ENCODE measurements at places on chromosomes 1 and 21.

DNA sequence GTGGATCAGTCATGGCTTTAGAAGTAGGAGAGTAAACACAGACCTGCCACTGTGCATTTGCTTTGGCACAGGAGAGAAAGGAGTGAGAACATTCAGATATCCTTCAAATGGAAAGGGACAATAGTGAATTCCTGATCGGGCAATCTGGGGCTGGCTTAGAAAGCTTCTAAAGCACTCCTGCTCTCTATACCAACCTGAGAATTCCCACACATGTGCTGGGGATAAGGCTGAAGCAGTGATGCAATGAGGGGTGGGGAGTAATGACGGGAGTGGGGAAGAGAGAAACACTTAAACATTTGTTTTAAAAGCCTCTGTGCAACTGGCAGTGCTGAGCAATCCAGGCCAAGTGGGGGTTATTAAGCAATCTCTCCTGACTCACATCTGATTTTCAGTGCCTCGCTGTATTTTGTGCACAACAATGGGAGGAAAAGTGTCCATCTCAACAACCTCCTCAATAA lies 108.8 kb downstream of the KIAA0319L start:
- no peaks in the 10 kb centered on the region for H3K27me3 ChIP-seq
- H3K4me1 ChIP-seq = no peaks in the 10 kb centered on the region
- DNase-seq = no peak
- H3K36me3 ChIP-seq = no peaks in the 10 kb centered on the region
- H3K4me3 ChIP-seq = no peak overlapping the region

GRCh38 chr1:31749785-31750735 lies 14.1 kb downstream of the ADGRB2 start:
- H3K27me3 ChIP-seq = no peaks in the 10 kb centered on the region
- no peak for DNase-seq
- H3K27ac ChIP-seq = no peak overlapping the region
- H3K4me3 ChIP-seq = no peak overlapping the region

GRCh38 chr1:46301406-46301807 lies 2.0 kb downstream of the LRRC41 start:
- no peak for DNase-seq
- H3K27me3 ChIP-seq = no peaks in the 10 kb centered on the region
- peak overlapping the region; percentile 94 for H3K27ac ChIP-seq
- peaks cover 7% of the 10 kb centered on the region for H3K4me1 ChIP-seq

DNA sequence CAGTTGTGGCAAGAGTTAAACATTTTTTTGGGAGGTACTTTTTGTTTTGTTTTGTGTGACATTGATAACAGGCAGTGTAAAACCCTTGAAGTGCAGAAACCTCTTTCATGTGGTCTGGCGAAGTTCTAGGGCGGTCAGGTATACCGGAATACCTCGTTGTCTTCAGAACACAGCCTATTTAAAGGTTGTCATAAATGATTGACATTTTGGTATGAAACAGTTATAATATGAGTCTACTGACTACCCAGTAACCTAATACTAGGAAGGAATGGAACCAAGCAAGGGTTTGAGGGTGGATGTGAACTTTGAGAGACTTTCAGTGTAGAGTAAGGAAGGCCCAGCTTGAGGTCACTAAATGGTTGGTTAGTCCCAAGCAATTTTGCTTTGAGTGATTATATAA lies 40.5 kb downstream of the PATJ start:
- no peak overlapping the region for H3K27ac ChIP-seq
- H3K4me3 ChIP-seq = no peak overlapping the region
- H3K36me3 ChIP-seq = peaks cover 2% of the 10 kb centered on the region
- H3K4me1 ChIP-seq = peaks cover 7% of the 10 kb centered on the region

GRCh38 chr1:189657715-189658114 lies 819.9 kb downstream of the BRINP3 start:
- H3K36me3 ChIP-seq = no peaks in the 10 kb centered on the region
- H3K4me3 ChIP-seq = peak overlapping the region; percentile 10

DNA sequence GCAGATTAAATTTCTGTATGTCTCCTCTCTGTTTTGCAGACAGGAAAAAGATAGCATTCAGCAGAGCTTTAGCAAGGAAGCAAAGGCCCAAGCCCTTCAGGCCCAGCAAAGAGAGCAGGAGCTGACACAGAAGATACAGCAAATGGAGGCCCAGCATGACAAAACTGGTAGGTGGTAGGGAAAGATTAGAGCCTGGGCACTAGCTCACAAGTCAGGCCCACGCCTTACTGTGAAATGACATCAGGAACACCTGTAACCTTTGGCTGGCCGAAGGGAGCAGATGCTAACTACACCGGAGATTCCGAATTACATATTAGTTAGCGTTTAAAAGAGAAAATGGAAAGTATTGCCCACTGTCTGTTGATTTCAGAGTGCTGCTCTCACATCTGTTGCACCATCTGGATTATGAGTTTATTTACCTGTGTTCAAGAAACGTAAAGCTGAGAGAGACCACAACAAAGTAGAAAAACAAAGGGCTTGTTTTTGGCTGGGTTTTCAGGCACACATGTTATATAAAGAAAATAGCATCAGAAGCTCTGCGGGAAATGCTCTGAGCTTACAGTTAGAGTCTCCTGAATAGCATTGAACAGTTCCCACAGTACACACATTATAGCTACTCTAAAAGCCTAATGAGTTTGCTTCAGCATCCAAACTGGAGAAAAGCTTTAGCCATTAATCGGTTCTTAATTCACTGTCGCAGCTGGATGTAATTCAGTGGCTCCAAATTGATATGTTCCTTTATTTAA lies 160.0 kb downstream of the SDCCAG8 start:
- no peaks in the 10 kb centered on the region for H3K27me3 ChIP-seq
- no peak overlapping the region for H3K4me3 ChIP-seq
- H3K27ac ChIP-seq = no peak overlapping the region
- H3K4me1 ChIP-seq = no peaks in the 10 kb centered on the region
- DNase-seq = no peak

GRCh38 chr1:177591155-177591554 lies 378.7 kb downstream of the SEC16B start:
- DNase-seq = no peak
- H3K4me1 ChIP-seq = no peaks in the 10 kb centered on the region
- peaks cover 34% of the 10 kb centered on the region for H3K27me3 ChIP-seq
- no peaks in the 10 kb centered on the region for H3K36me3 ChIP-seq
- no peak overlapping the region for H3K4me3 ChIP-seq

GRCh38 chr1:11806307-11806936 lies 431 bp downstream of the CLCN6 start:
- peaks cover 49% of the 10 kb centered on the region for H3K4me1 ChIP-seq
- H3K36me3 ChIP-seq = peaks cover 5% of the 10 kb centered on the region
- no peak for DNase-seq
- H3K4me3 ChIP-seq = peak overlapping the region; percentile 58
- no peaks in the 10 kb centered on the region for H3K27me3 ChIP-seq

DNA sequence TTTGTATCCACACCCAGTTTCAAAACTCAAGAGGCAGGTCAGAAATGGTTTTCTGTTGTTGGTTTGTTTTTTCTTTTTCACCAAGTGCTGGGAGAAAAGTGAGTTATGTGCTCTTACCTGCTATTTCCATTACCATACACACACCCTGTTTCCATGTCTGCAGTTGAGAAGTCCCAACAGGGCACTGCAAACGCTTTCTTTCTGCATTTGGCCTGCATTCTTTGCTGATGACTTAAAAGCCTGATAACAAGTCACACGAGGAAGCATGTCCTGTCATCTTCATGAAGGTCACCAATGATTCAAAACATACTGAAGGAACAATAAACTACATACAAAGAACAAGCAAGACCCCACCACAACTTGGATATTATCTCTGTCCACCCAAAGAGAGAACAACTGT lies 24.8 kb upstream of the KCNE1 start:
- no peak for DNase-seq
- H3K4me1 ChIP-seq = no peaks in the 10 kb centered on the region
- H3K36me3 ChIP-seq = no peaks in the 10 kb centered on the region
- H3K27ac ChIP-seq = no peak overlapping the region

DNA sequence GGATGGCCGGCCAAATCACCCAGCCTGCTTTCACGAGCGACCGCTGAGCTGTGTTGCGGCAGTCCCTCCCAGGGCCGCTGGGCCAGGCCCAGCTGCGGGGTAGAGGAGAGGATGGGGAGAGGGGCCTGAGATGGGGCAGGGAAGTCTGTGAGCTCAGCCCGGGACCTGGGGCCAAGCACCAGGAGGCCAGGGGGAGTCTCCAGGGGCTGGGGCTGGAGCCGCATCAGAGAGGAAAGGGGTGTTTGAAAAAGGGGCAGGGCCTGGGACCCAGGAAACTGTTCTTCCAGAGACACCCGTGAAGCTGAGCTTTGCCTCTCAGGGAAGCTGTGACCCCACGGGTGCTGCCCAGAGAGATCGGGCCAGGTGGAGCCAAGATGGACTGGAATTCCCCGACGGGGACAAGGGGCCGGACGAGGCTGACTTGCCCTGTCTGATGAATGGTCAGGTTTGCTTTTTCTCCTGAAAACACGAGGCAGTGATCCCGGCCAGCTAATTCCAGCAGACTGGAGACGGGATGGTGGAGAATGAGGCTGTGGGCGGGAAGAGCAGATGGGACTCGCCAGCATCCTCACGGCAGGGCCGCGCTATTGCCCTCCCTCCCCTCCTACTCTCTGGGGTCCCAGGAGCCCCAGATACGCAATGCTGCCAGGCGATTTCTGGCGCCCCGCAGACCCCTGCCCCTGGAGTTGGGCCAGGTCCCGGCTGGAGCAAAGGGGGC lies 40.3 kb upstream of the COL18A1 start:
- peak overlapping the region; percentile 45 for H3K4me3 ChIP-seq
- no peaks in the 10 kb centered on the region for H3K36me3 ChIP-seq
- H3K4me1 ChIP-seq = peaks cover 74% of the 10 kb centered on the region
- peak overlapping the region; percentile 99 for H3K27ac ChIP-seq
- DNase-seq = no peak

DNA sequence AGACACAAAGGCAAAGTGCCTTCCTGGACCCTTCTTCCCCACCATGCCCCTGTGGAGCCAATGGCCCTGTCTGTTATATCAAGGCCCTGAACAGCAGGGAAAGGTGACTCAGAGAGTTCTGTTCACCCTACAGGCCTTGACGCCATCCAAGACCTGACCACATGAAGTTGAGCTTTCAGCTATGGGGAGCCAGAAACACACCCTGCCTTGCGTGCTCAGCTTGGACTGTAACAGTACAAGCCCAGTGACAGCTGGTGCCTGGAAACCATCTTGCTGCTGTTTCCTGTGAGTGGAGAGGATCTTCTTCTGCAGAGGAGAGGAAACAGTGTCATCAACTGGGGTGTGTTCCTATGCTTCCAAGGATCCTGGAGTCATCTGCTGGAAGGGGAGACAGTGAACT lies 165.0 kb upstream of the IRF2BP2 start:
- H3K27me3 ChIP-seq = peaks cover 45% of the 10 kb centered on the region
- no peak overlapping the region for H3K27ac ChIP-seq
- H3K4me1 ChIP-seq = peaks cover 14% of the 10 kb centered on the region
- H3K36me3 ChIP-seq = no peaks in the 10 kb centered on the region
- no peak for DNase-seq

DNA sequence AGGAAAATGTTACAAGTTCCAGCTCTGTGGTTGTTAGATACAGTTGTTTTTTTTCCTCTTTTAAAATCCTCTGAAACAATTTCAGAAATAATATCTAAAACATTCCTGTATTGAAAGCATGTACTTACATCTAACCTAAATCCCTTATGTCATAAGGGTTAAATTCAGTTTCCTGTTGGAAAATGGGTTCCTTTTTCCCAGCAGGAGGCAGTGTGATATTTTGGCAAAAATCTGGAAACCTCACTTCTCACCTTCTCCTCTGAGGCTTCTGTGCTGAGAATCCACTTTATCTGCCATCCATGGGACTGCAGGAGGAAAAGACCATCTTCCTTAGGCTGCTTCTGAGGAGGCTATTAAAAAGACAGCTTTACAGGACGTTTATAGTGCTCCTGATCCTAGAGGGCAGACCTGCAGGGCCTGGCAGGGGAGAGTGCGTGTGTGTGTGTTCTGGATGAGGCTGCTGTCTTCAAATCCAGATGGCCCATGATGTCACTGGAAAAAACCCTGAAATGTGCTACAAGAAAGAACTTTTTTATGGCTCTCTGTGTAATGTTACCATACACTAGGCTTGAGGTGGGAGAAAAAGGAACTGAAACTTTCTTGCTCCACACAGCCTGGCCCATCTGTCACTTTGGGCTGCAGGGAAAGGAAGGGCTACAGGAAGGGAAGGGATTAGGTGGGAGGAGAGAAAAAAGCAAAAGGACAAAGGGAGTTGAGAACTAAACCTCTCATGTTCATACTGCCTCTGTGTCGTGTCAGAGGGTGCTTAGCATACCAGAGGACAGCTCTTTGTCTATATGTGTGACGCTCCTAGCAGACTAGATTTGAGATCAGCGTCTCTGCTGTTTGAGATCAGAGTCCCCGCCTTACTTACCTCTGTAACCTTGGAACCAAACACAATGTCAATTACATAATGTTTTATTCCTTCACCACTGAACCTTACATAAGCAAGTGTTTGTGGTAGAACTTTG lies 379.2 kb upstream of the SPAG17 start:
- DNase-seq = no peak
- H3K4me1 ChIP-seq = no peaks in the 10 kb centered on the region
- no peaks in the 10 kb centered on the region for H3K36me3 ChIP-seq
- H3K27ac ChIP-seq = no peak overlapping the region

GRCh38 chr1:225866061-225866837 lies 15.9 kb downstream of the TMEM63A start:
- H3K27ac ChIP-seq = no peak overlapping the region
- no peaks in the 10 kb centered on the region for H3K27me3 ChIP-seq
- DNase-seq = no peak
- peaks cover 10% of the 10 kb centered on the region for H3K36me3 ChIP-seq
- no peak overlapping the region for H3K4me3 ChIP-seq
- peaks cover 15% of the 10 kb centered on the region for H3K4me1 ChIP-seq

DNA sequence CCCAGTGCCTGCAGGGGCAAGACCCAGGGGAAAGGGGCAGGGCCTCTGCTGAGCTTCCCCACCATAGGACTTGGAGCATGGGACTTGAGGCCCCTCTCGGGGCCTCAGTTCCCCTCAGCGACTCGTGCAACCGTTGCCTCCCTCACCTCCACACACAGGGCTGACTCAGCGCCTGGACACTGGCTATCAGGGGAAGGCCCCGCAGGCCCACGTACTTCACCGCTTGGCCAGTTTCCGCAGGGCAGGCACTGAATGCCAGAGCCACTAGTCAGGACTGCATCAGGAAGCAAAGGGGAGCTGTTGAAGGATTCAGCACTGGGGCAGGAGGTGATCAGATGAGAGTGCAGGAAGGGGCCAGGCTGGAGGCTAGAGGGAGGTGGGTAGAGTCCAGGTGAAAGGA lies 15.5 kb upstream of the FAM131C start:
- H3K36me3 ChIP-seq = no peaks in the 10 kb centered on the region
- no peak for DNase-seq
- H3K4me3 ChIP-seq = no peak overlapping the region
- peaks cover 3% of the 10 kb centered on the region for H3K4me1 ChIP-seq
- no peaks in the 10 kb centered on the region for H3K27me3 ChIP-seq

Data from HCT116 (cell line).